Stimulated activated CD8-positive, alpha-beta memory T cell treated with anti-CD3 and anti-CD28 coated beads, Interleukin-12 subunit alpha, Interleukin-12 subunit beta, amount 100 ng/mL, for 1 hour (primary cell): ENCODE measurements at places on chromosomes 11 and 22.

GRCh38 chr22:19524170-19525115, at the start of gene CLDN5:
TSS of gene CLDN5 (minus strand) at chr22:19524410. CDS start at chr22:19524255, 155 bp downstream.
- no peak for DNase-seq

GRCh38 chr22:32185821-32186220, 19.1 kb downstream of the RFPL2 start:
- DNase-seq = no peak

DNA sequence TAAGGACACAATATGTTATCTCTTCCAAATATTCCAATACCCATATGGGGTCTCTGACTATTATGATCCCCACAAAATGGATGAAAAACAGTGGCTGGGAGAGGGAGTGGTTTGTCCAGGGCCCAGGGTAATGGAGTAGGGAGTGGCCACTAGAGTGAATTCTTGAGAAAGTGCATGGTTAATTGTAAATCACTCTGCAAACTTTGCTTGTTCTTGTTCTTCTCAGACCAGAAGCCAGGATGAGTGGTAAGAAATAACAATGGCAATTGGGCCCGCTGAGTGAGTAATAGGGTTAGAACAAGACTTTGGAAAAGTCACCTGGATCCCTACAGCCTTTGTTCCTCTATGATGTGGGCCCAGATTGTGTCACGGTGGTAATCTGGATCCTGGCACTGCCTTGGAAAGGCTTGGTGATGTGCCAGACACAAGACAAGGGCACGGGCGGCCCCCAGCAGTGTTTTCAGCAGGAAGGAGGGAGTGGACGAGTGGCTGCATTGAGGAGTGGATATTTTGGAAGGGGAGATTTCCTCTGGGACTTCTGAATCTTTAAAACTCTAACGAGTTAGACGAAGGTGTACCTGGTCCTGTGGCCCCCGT, 18.2 kb upstream of the KIRREL3 start:
- DNase-seq = no peak

- no peak for DNase-seq
Observed at GRCh38 chr11:56916587-56916986, 72.1 kb upstream of the OR5AK2 start.

GRCh38 chr11:108597736-108598355, 4.3 kb upstream of the EXPH5 start:
- no peak for DNase-seq

- DNase-seq = no peak
Observed at GRCh38 chr11:10144954-10145353, 149.1 kb downstream of the SBF2 start.

- DNase-seq = peak; percentile 60
Observed at GRCh38 chr22:40348025-40348658, 1.8 kb downstream of the ADSL start.

DNA sequence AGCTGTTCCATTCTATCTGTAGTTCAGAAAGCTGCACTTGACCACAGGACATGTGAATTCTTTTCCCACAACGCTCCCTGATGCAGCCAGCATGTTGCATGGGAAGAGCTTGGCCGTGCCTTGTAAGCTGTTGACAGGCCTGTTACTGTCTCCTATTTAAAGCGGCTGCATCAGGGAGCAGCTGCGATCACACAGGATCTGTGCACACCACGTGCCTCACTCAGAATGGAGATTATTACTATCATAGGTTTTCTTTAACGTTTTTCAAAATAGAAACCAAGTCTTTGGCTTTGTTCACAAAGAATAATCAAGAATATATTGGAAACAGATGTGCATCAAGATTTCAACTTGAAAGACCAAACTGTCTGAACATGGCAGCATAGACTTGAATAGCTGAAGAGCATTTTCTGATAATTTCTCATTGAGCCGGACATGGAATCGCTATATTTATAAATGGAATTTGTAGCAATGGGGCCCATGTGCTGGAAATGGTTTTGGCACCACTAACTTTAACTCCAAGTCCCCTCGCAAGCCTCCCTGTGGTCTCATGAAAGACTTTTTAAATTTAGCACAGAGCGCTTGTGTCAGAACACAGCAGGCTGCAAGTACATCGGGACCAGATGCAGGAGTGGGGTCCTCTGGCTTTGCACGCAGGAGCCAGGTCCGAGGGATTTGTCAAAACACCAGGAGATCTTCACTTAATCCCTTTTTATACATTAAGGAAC, 40.8 kb upstream of the MYO18B start:
- DNase-seq = no peak

DNA sequence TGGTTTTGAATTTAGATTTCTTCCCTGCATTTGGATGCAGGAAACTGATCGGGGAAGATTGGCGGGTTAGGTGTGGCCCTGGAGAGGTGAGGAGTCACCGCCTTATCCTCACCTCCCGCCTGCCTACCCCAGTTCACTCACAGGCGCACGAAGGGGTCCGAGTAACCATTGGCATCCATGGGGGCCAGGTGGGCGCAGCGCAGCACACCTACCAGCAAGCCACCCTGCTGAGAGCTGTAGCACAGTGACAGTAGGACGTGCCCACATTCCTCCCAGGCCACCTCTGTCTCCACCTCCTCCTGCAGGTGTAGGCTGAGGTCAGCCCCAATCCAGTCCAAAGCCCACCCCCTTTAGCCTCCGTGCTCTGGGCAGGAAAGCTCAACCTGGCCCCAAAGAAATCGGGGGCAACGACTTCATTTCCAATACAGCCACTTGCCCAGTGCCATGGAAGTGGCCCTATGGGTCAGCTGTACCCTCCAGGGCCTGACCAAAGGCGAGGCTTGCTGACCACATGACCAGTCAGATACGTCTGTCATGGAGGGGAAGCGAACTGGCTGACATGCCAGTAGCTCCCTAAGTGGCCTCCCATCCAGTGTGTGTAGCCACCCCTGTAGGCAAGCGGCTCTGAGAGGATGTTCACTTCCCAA, 6.7 kb downstream of the NDUFV1 start:
- DNase-seq = no peak

DNA sequence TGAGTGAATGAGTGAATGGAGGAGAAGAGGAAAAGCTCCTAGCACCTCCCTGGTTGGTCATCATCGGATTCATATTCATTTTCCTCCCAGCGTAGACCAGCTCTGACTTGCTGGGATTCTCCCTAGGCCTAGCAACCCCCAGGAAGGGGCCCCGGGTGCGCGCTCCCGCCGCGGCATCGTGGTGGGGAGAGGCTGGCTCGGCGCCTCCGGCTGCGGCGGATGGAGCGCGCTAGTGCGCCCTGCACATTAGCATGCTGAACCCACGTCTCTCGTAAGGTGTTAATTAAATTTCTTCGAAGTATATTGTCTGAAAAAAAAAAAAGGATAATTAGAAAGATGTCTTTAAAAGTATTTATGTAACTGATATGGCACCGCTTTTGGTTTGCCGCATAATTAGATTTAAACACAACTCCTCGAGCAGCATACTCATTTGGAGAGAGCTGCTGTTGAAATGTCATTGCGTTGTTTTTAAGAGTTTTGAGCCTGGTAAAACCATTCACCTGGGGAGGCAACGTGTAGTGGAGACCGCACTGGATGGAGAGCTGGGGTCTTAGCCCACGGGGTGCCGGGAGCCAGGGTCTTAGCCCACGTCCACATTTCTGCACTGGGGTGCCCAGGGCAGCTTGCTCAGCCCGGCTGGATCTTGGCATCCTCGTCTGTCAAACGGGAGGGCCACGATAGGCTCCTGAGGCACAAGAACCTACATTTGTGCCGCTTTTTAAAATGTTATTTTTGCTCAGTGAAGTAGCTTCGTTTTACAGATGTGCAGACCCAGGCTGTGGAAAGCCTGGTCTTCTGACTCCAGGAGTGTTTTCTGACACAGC, 21.8 kb downstream of the MPPED1 start:
- no peak for DNase-seq

DNA sequence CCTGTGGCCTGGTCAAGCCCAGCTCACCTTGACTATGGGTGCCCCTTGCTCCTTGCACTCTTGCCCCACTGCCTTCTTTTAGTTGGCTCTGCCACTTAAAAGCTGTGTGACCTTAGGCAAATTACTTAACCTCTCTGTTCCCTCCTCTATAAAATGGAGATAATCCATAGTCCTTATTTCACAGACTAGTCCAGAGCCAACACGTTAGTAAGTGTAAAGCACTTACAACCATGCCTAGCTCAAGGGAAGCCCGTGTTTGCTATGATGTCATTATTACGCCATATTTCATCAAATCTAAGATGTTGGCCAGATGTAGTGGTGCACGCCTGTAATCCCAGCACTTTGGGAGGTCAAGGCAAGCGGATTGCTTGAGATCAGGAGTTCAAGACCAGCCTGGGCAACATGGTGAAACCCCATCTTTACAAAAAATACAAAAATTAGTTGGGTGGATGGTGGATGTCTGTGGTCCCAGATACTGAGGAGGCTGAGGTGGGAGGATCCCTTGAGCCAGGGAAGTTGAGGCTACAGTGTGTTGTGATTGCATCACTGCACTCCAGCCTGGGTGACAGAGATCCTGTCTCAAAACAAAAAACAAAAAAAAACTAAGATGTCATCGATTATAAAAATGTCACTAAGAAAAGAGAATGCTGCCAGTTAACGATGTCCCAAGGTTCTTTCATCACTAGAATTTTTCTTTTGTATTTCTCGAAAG, 2.3 kb upstream of the CCDC88B start:
- DNase-seq = no peak
